Urothelium cell line (cell line): ENCODE measurements at places on chromosomes 11 and 22.
A peak's percentile ranks its signal among the peaks of the same experiment; 100 is the strongest.

DNA sequence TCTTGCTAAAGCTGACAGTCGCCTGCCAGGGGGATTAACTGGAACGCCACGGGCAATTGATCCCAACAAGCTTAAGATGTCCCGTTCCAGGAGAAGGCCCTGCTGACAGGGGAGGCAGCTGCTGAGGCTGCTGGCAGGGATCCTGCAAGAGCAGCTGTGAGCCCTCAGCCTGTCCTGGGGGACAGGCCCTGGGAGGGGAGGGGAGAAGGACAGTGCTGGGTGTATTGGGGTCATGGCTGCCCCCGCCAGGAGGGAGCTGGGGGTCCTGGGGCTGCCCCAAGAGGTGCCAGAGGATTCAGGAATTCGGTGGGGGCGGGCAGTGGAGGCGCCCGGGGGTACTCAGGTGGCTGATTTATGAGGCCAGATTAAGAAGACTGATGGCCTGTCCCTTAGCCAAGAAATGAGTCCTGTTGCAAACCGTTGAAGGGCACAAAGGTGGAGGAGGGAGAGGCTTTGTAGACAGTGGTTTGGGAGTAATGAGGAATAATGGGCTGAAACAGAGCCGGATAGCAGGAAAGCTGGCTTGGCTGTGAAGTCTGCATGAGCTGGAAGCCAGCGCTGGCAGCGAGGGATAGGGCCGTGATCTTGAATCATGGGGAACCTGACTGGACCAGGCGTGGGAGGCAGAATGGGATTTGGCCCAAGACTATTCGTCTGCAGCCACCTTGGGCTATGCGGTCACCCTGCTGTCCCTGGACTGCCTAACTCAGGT lies 133.5 kb downstream of the CACNA1I start:
- DNase-seq, result no peak

- no peak for DNase-seq
Observed at GRCh38 chr11:128965485-128965884, 22.8 kb upstream of the TP53AIP1 start.

DNA sequence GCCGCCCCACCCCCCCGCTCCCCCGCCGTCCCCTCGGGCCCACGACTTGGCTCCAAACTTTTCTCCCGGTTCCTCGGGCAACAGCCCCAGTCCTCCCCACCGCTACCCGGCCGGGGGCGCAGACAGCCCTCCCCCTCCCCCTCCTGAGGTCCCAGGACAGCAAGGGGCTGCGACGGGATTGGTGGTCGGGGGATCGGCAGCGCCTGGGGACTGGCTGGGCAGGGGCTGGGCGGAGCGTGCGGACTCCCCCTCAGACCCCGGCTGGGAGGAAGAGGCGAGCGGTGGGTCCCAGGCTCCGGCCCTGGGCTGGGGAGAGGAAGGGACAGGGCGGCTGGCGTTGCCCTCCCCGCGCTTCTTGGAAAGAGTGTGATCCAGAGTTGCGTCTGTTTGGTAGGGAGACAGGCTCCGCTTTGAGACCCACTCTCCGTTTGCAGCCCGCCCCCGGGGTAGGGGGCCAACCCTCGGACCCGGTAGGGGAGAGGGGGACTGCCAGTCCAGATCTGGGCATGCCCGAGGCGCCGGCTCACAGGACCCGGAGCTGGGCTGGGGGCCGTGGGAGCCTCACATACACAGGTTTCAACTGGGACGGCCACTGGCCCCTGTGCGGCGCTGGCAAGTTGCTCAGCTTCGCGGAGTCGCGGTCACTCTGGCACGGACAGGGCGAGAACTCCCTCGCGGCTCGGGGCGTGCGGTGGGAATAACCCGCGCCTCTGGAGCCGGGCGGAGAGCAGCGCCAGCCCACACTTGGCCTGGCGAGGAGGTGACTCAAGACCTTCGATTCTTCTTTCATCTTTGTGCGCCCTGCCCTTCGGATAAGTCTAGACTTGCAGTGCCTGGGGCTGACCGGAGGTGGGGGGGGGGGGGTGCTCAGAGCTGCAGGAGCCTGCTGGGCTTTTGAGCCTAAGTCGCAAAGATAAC lies 999 bp downstream of the TSKU start:
- DNase-seq, result peak; percentile 86

DNA sequence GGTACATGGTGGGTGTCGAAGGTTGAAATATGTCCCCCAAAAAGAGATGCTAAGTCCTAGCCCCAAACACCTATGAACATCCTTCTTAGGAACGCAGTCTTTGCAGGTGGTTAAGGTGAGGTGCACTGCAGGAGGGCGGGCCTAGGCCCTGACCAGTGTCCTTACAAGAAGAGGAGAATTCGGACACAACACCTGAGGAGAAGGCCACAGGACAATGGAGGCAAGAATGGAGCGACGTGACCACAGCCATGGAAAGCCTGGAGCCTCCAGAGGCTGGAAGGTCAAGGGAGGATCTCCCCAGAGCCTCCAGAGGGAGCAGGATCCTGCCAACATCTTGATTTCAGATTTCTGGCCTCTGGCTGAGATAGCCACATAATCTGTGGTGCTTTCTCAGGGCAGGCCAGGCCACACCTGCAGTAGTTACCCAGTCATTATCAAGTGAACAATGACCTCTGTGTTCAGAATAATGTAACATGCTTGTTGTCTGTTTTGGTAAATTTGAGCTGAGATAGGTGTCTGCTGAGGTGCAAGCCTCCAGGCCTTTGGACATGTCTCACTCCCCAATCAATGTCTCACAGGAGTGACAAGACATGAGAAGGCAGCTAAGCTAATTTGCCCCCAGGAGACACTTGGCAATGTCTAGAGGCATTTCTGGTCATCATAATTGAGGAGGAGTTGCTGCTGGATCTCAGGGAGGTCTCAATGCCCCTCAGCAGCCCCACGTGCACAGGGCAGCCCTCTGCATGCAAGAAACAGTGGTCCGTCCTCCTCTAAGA lies 498.9 kb downstream of the BRD1 start:
- no peak for DNase-seq

DNA sequence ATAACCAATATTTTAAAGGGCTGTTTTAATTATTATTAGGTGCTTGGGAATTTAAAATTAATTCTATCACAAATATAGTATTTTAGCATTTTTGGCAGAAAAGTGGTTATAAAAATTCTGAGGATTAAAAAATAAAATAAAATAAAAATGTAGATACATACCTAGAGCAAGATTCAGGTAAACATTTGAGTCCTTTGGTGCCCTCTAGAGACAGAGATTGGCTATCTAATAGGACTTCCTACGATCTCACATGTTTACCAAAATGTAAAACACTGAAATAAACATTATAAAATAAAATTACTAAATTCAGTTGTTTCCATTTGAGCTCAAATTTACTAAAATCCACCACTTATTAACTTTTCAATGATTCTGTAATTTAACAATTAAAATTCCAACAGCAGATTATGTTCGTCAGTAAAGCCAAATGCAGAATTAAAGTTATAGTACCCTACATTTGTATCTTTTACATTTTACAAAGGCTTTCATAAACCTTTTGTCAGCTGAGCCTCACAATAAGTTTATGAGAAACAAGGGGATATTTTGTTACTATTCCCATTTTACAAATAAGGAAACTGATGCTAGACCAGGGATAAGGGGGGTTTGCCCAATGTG lies 27.7 kb downstream of the SLC36A4 start:
- DNase-seq, result peak; percentile 3

DNA sequence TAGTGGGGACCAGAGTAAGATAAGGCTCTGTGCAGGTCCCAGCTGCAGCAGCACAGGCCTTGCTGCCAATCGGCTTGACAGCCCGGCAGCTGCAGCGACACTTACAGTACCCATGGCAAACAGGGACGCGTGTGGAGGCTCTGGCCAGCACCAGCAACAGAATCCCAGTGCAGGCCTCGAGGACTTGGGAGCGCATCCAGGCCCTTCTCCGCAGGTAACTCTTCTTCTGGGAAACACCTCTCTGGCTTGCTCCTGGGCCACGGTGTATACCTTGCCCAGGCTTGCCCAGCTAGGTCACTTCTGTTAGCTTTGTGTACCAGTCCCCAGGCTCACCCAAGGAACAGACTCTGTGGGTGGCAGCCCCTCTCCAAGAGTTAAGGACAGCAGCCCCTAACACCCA lies 126.7 kb downstream of the CTTN start:
- no peak for DNase-seq

GRCh38 chr11:133904818-133905515 lies 51.8 kb downstream of the IGSF9B start:
- DNase-seq, result no peak

GRCh38 chr11:79493555-79494171 lies 52.8 kb upstream of the TENM4 start:
- peak; percentile 89 for DNase-seq

- DNase-seq, result no peak
Observed at GRCh38 chr11:128279866-128280265, 307.5 kb downstream of the ETS1 start.

DNA sequence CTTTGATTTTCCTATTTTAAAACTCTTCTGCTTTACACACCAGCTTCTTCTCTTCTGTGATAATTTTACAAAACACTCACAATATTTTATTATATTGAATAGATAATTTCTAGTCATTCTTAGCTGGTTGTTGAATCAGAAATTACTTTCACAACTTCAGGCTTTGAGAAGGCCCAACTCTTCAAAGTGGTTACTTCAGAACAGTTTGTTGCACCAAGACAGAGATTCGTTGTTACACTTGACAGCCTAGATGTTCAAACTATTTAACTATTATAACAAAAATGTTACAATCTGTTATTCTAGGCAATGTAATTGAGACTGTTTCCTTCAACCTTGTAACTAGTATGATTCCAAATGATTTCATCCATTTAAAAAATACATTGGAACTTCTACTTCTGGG lies 333.2 kb upstream of the CHORDC1 start:
- DNase-seq, result no peak

- DNase-seq, result no peak
Observed at GRCh38 chr22:35460688-35461087, 60.7 kb downstream of the MCM5 start.

DNA sequence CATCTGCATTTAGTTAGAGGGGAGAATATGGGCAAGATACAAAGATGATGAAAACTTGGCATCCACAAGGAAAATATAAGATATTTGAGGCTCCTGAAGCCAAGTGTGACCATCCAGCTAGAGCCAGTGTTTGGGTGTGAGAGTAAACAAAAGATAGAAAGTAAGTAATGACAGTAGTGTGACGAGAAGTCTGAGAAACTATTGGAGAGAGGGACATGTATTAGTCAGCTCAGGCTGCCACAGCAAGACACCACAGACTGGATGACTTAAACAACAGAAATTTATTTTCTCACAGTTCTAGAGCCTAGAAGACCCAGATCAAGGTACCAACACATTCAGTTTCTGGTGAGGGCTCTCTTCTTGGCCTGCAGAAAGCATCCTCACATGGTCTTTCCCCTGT lies 6.4 kb upstream of the CCKBR start:
- no peak for DNase-seq

- no peak for DNase-seq
Observed at GRCh38 chr11:88170673-88171072, 4.6 kb downstream of the RAB38 start.

DNA sequence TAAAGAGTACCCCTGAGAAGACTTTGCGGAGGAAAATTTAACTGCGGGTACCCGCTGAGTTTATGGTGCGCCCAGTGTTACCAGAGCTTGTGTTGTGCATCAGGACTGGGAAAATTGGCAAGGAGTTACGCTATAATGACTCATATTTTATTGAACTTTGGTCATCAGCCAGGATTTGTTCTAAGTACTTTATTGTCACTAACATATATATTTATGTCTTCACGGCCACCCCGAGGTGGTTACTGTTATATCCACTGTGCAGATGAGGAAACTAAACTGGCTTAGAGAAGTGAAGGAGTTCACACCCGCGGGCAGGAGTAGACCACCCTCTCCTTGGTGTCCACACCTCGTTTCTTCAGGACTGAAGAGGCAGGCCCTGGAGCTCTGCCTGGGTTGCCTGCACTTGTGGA lies 667 bp downstream of the ACCS start:
- DNase-seq, result no peak

DNA sequence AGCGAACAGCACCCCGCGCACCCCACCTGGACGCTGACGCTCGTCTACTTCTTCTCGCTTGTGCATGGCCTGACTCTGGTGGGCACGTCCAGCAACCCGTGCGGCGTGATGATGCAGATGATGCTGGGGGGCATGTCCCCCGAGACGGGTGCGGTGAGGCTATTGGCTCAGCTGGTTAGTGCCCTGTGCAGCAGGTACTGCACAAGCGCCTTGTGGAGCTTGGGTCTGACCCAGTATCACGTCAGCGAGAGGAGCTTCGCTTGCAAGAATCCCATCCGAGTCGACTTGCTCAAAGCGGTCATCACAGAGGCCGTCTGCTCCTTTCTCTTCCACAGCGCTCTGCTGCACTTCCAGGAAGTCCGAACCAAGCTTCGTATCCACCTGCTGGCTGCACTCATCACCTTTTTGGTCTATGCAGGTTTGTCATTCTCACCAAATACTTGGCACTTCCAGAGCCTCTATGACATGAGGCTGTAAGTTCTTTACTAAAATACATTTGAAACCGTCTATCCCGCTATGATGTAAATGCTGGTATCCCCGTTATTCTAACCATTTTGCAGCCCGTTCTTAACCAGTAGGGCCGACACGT lies 535 bp downstream of the AQP11 start:
- no peak for DNase-seq

DNA sequence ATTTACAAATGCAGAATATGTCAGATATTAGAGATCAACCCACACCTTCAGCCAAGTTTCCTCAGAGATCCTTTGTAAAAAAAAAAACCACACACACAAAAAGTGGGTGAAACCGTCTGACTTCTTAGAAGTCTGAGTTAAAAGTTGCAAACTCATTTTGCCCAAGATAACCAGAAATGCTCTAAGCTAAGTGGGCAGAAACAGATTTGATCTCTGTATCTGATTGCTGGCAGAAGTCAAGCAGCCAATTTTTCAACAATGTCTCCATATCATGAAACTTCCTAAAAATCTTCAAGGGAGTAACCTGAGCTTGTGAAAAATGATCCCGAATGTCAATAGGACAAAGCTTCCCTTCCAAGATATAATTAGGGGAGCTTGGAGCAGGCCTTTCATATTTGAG lies 28.6 kb upstream of the ATXN10 start:
- DNase-seq, result no peak

DNA sequence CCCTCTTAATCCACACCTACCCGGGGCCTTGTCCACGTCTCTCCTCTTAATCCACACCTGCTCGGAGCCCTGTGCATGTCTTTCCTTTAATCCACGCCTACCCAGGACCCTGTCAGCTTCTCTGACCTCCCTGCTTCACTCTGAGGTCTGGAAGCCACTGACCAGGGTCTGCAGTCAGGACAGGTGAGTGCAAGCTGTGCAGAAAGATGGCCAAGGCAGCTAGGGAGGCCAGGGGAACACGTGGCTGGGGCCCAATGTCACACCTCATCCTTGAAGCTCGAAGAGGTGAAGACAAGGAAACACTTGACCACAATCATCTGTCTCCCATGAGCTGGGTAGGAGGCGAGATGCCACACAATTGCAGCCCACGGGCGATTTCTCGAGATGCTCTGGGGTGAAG lies 1516.9 kb downstream of the BRD1 start:
- DNase-seq, result no peak

GRCh38 chr22:47195484-47196165 lies 433.2 kb downstream of the TBC1D22A start:
- DNase-seq, result no peak

GRCh38 chr11:34564807-34565241 lies 51.2 kb upstream of the ELF5 start:
- peak; percentile 14 for DNase-seq

GRCh38 chr11:6627762-6628241 lies 8.6 kb upstream of the TPP1 start:
- no peak for DNase-seq
